NK-92 treated with Interleukin-12 subunit alpha and Interleukin-12 subunit beta, amount 100 ng/mL, for 24 hours (cell line): ENCODE measurements at places on chromosomes 6 and 20.

DNA sequence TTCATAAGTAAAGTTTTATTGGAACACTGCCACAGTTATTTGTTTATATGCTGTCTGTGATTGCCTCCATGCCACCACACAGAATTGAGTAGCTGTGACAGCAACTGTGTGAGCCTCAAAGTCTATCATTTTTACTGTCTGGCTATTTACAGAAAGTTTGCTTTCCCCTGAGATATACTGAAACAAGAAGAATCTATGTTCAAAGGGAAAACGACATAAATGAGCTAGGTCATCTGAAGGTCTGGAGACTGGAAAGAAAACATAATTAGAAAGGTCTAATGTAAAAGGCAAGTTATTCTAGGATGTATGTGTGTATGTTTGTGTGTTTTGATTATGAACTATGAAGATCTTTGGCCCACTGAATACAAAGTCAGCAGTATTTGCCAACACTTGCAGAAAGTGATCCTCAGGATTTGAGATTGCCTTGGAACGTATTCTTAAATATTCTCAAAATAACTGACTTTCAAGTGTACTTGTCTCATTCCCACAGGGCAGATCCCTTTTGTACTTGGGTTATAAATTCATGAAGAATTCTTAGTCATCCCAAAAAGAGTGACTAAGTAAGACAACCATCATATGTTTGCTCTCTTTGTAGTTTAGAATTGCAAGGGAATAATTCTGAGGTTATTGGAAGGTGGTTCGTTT is 677.7 kb downstream of the DOK5 start:
- no peak for DNase-seq

GRCh38 chr6:85113934-85114580 is 335.8 kb upstream of the NT5E start:
- no peak for DNase-seq

DNA sequence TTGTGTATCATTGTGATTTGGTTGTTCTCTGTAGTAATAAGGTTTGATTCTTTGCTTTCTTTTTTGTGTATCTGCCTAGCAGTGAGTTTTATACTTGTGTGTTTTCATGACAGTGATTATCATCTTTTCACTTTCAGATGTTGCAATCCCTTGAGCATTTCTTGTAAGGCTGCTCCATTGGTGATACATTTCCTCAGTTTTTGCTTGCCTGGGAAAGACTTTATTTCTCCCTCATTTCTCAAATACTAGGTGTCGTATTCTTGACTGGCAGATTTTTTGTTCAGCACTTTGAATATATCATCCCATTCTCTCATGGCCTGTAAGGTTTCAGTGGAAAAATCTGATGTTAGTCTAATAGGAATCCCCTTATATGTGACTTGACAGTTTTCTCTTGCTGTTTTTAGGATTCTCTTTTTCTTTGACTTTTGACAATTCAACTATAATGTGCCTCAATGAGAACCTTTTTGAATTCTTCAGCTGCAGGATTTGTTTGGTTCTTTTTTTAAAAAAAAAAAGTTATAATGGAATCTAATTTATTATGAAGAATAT is 31.1 kb upstream of the NUP153 start:
- DNase-seq: no peak

DNA sequence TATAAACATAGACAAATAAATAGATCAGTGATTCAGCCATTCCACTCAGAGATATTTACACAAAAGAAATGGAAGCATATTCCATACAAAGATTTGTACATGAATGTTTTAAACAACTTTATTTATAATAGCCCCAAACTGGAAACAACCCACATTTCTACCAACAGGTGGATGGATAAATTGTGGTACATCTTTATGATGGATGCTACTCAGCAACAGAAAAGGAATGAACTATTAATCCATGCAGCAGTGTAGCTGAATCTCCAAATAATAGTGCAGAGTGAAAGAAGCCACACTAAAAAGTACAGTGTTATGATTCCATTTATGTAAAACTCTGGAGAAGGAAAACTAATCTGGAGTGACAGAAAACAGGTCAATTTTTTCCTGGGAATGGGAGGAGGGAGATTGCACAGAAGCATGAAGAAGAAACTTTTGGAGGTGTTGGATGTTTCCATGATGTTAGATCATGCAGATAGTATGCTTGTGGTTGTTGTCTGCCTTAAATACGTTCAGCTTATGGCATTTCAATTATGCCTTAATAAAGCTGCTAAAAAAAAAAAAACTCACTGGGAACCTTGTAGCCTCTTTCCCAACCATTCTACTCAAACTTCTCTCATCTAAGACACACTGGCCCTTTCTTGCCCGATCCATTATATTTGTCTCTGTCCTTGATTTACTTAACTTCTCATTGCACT is 100.9 kb downstream of the PPP1R14C start:
- DNase-seq: no peak

- DNase-seq: no peak
These were observed 39.6 kb upstream of the BLCAP start for GRCh38 chr20:37567331-37567665.

- no peak for DNase-seq
These were observed 106.2 kb downstream of the DTD1 start for GRCh38 chr20:18694071-18694470.

DNA sequence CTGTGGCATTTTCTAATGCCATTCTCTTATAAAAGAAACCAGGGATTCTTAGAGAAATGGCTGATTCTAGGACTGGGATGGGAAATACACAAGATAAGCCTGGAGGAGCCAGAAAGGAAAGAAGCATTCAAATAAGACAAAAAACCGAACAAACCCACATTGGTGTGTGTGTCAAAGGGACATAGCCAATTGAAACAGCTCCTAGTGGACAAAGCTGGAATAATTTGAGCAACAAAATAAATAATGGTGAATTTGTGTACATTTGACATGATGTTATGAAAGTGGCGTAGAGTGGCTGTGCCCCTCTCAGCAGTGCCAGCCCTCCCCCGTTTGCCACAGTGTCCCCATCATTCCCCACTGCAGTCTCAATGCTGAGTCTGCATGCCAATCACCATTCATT is 55.5 kb downstream of the B3GAT2 start:
- no peak for DNase-seq

GRCh38 chr20:35319871-35320197 is 27.6 kb upstream of the FAM83C start:
- no peak for DNase-seq

DNA sequence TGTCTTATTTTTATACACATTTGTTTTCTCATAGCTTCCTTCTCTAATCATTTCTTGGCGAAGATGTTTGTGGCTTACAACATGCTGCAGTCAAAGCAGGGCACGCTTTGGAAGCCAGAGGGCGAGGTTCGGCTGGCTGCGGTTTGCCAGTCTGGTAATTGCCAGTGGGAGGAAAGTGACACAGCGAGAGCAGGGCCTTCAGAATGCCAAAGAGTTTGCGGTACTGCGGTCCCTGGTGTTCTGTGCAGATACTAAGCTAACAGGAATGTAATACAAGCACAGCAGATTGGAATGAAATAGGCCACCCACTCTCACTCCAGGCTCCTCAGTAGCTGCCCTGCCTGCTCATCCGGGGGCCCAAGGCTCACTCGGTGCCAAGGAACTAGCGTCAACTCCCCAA is 58.7 kb upstream of the TGM3 start:
- no peak for DNase-seq

DNA sequence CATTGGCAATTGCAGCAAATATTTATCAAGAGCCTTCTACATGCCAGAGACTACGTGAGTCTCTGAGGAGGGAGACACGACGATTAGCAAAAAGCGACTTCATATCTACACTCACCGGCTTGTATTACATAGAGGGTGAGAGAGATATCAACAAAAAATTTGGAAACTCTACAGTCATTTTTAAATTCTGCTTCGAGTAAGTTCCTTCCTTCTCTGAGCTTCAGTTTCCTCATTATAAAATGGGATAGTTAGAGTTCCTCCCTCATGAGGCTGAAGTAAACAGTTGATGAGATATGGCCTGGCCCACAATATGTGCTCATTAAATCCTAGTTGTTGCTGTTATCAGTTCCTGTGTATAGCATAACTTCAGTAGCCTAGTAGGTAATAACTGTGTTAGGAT is 64.1 kb upstream of the SIRPA start:
- no peak for DNase-seq

- no peak for DNase-seq
These were observed 404.6 kb downstream of the BTBD9 start for GRCh38 chr6:38234934-38235682.

GRCh38 chr20:7926323-7926722 is 13.9 kb downstream of the HAO1 start:
- no peak for DNase-seq

GRCh38 chr20:3658019-3658715 is 5.0 kb downstream of the GFRA4 start:
- no peak for DNase-seq

- no peak for DNase-seq
These were observed 537 bp downstream of the CSTF1 start for GRCh38 chr20:56392881-56393482.
